Lung (tissue), 17 donors: ENCODE measurements at places on chromosomes 2 and 18. TPM values are rescaled to one million over a fixed set of nuclear protein-coding genes. Genes with fewer than 3 reads are reported as not detected.

FABP1 gene
- 1.7 TPM for polyA plus RNA-seq

YES1 gene
- polyA plus RNA-seq, result 17.9 TPM

GRCh38 chr2:111030945-111031344 lies 89.8 kb upstream of the BCL2L11 start:
- DNase-seq, result peak; percentile 38

DNA sequence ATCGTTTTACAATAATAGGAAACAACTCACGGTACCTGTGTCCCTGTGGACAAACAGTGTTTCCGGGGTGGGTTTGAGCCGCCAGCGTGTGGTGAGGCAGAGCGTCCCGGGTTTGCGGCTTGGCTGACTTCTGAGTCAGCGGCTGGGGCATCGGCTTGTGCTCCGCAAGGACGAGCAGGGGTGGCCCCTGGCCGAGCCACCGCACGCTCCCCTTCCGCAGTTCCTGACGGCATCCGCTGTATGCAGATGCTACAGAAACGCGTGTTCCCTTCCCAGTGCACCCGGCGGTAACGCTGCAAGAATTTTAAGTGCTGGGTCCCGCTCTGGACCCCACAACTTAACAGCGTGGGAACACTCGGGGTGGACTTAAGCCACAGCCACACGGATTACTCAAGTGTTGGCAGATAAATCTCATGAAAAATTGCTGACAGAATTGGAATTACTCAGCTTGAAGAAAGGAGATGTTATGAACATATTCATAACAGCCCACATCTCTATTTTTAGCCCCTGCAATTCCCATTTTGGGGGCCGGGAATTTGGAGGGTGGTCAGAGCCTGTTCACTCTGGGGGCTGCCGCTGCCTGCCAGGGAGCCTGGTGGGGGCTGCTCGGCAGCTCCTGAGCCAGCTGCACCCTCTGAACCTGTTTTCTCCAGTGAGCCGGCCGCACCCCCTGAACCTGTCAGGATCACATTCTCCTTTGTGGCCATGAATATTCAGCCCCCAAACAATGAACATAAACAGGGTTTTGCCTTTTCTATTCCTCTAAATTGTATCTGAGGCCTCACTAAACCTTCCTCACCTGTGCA lies 12.6 kb upstream of the KCNG2 start:
- no peak for DNase-seq

DNA sequence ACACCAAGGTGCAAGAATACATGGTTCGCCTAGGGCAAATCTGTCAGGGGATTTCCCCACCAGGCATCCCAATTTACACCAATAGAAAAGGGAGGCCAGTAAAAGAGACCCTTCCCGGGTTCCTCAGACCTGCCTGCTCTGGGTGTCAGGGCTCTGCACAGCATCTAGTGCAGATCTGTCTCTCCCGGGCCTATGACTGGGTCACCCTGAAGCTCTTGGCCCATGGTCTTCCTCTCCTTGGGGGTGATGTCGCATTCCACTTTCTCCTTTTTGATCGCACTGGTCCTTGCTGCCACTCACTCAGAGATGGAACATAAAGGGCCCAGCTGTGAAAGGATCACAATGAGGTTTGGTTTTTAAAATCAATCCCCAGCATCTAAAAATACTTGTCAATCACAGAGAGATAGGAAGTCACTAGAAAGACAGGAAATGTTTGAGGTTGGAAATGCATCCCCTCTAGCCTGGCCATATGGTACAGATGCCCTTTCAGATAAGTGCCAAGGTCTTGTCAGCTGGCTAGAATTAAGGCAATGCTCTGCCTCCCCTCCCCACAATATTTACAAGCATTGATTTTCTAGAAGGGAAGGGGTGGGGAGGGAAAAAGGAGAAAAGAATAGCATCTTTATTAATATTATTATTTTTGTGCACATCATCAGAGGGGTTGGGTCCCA lies 34.9 kb upstream of the AFTPH start:
- DNase-seq, result no peak
